NCI-H1436 (cell line): ENCODE measurements at places on chromosomes 16 and 17.

DNA sequence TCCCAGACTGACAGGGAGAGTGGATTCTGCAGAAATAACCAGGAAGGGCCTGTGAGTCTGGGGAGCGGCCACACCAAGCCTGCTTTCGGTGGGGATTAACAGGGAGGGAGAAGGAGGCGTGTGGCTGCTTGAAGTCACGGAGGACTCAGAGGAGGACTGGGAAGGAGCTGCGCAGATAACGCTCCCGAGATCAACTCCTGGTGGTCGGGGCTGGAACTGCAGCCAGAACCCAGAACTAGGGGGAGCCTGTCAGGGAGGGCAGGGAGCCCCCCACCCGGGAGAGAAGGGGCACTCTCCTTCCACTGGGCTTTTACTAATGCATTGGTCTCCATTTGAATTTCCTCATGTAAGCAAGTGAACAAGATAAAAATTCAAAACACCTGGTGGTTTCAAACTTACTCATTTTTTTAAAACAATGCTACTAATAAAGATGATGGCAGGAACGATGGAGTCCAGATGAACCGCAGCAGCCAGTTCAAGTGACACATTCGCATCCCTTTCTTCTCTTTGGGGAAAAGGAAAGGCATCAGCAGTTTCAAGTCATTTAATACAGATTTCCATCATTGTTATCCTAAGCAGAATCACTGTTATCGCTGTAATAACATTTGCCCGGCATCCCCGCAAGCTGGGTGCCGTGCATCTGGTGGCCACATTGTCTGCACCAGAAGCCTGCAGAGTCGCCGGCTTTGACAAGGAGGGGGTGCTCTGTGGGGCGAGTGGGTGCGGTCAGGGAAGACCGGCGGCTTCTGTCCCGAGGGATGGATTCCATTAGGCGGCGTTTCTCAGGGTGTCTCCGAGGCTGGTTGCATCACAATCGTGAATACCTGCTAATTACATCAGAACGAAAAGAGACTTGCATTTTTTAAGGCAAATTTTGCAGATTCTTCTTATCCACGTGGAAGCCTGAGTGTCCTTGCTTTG, 183.0 kb downstream of the FOXL1 start:
- no peak for DNase-seq

- no peak for DNase-seq
Observed at GRCh38 chr16:12162151-12162985, 185.8 kb downstream of the SNX29 start.

GRCh38 chr17:39598630-39599003, 9.1 kb downstream of the NEUROD2 start:
- no peak for DNase-seq

DNA sequence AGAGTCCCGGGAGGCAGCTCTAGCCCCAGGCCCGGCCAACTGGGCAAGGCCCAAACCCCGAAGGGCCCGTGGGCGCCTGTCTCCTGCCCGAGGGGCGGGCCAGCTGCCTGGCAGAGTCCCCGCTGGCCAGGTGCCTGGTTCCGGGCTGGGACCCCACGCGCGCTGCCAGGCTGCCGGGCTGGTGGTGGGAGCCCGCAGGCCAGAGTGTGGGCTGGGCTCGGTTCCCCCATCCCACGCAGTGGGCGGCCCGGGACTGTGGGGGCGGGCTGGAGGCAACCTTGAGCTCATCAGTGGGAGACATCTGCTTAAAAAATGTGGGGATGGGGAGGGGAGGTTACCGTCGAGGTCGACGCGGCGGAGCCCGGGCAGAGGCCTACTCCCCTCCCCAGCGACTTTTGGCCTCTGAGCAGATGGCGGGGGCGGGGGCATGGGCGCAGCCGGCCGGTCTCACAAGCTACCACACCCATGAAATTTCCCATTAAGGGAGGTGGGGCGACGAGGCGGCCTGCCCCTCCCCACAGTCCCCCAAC, 176.4 kb upstream of the GSE1 start:
- DNase-seq = peak; percentile 21

DNA sequence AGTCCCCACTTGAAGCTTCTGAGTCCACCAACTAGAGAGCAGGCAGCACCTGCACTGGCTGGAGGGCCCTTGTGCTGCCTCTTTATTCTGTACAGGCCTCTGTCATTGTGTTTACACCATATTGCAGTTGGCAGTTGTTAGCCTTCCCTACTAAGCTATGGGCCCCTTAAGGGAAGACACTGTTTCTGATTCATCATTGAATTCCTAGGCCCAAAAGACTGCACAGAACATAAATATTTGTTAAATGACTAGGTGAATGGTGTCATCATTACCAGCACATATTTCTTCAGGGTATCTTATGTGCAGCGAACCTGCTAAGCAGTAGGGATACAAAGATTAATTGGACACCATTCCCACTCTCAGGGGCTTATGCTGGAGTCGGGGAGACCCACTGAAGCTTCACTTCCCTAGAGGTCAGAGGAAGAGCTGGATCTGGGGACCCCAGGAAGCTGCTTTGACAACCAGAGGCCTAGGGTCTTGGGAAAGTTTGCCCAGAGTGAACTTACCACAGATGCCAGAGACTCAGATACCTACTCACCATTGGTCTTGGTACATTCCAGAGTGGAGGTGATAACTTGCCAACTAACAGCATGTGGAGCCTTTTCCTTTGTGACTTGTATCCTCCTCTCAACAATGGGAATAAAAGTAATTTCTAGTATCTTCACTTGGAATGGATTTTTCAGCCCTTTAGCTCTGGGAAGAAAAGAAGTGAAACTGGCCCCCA, 28.7 kb upstream of the DDX52 start:
- DNase-seq = no peak

DNA sequence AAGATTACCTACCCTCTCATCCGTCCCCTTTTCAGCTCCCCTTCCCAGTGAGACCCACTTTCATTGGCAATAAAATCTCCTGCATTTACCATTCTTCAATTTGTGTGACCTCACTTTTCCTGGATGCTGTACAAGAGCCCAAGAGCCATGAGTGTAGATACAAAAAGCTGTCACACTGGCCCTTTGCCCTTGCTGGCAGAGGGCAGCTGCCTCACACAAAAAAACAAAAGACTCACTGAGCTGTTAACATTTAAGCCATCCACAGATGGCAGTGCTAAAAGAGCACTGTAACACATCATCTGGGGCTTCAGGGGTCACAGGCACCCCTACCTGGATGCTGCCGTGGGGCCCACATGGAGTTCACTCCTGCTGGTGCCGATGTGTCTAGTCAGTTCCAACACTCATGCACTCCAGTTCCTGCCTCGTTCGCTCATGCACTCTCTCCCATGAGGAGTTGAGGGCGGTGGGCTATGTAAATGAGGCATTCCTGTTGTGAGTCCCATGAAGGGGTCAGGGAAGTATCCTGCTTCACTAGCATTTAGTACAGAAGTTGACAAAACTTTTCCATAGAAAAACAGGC, 123.1 kb downstream of the CA10 start:
- DNase-seq = no peak

DNA sequence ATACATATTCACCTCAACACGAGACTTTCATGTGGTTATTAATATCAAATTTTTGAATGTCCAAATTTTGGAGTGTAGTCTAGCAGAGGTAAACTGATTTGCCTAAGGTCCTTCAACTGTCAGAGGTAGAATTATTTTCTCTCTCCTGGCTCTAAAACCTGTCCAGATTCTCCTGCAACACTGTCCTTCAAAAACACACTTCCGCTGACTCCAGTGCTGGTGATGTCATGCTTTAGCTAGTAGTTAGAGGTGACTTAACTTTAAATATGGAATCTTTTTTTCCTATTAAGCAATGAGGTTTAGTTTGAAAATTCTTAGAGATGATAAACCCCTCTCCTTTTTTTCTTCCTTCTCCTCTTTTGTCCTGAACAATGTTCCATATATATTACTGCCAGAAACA, 10.8 kb upstream of the CBLN1 start:
- DNase-seq = no peak

DNA sequence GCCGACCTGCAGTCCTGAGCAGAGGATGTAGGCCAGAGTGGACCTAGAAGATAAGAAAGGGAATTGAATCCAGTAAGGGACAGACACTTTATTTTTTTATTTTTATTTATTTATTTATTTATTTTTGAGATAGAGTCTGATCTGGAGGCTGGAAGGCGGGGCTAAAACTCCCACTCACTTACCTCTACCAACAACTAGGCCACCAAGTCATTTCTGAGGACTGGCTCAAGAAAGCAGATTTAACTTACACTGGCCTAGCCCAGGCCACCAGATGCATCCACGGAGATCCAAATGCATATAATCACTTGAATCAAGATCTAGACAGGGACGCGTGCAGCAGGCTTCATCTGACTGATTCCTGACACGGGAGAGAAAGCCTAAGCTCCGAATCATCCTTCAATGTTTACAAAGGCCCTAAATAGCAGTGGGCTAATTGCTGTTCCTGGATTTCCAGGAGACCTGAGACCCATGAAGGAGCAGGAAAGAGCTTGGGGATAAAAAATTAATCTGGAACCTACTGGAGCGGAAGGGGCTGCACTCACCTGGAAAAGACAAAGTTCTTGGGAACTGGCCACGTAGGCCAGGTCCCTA, 1.1 kb upstream of the ALOX12 start:
- no peak for DNase-seq

DNA sequence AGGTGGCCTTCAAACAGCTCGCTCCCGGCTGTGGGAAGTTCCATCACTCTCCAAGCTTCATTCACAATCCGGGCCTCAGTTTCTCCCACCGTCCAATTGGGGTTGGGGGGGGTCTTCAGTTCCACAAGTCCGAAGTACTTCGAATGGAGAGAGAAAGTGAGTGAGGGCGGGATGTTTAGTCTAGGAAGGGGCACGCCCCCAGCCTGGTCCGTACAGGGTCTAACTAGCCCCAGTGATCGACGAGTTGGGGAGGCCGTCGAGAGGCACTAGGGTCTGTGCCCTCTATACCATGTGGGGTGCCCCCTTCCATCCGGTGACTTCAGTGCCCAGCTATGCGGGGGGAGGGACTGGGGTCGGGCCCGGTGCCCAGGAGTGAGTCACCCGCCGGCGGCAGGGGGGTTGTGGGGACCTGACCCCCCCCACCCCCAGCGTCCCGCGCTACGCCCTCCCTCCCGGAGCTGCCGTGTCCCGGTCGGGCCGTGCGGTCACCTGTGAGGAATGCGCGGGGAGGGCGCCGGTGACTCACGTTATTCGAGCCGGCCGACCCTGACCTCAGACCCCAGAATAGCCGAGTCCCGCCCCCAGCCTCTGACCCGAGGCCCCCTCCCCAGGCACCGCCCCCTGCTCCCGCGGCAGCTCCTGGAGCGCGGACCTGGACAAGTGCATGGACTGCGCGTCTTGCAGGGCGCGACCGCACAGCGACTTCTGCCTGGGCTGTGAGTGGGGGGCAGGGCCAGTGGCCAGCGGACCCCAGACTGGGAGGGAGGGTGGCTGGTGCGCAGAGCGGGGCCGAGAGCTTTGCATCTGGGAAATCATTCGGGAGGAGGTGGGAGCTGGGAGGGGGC, 658 bp downstream of the TNFRSF12A start:
- DNase-seq = no peak

GRCh38 chr16:81597079-81597658, 152.6 kb downstream of the CMIP start:
- DNase-seq = no peak

DNA sequence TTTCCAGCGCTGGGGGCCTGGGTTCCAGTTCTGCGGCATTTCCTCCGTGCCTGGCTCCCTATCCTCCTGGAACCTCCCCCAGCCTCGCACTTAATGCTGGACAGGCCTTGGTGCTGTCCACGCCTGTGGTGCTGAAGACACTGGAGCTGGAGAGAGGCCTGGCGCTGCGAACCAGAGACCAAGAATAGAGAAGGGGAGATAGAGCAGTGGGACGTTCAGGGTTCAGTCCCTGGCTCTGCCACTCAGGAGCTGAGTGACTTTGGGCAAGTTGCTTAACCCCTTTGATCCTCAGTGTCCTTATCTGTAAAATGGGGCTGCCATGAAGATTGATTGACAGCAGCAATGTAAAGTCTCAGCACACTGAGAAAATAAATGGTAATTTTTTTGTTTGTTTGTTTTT, 11.9 kb downstream of the SBK1 start:
- no peak for DNase-seq

- DNase-seq = no peak
Observed at GRCh38 chr17:27930000-27930399, 36.8 kb upstream of the LYRM9 start.

- no peak for DNase-seq
Observed at GRCh38 chr17:30337393-30337999, 3.6 kb upstream of the TMIGD1 start.

DNA sequence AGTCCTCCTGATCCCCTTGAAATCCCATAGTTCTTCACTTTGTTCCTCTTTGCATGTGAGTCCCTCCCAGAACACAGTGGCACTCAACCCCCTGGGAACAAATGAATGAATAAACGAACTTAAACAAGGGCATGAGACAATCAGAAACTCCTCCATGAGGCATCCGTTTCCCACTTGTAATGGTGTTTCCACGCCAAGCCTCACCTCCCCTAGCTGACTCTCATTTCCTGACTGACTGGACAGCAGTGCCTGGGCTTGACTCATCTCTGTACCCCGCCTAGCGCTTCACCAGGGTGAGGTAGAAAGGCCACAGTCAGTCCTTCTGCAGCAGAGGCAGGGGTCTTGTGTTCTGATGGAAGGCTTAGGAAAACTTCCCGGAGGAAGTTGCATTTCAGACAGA, 14.2 kb downstream of the KIF1C start:
- no peak for DNase-seq

- no peak for DNase-seq
Observed at GRCh38 chr16:47851146-47851545, 304.6 kb downstream of the ABCC12 start.

GRCh38 chr16:61909074-61909473, 127.2 kb downstream of the CDH8 start:
- no peak for DNase-seq

DNA sequence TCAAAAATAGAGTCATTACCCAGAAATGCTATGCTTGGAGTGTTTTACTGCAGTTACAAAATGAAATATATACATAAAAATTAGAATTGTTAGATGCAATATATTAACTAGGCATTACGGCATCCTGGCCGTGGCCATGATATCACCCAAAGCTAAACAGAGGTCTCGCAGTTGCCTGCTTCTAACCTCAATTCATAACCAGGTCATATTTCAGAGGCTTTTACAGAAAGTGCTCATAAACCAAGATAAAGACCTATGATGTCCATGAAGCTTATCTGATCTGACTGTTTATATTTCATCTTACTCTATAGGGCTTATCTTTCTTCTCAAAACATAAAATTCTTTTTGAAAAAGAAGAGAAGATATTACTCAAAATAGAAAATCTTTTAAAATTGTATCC, 664.5 kb upstream of the SALL1 start:
- no peak for DNase-seq

DNA sequence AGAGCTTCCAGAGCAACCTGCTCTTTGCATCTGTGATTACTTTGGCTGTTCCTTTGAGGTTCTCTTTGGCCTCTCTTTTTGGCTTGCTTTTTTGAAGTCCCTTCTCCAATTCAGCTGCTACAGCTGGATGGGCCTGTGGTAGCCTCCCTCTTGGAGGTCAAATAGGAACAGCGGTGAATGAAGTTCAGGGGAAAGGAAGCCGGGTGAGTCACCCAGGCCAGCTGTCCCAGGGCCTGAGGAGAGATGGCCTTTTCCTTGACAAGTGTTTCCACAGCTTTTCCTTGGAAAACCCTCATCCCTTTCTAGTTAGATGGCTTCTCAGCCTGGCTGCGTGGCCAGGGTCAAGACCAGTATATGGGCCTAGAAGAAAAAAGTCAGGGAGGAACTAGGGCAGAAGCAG, 103.1 kb downstream of the STX8 start:
- DNase-seq = no peak

- DNase-seq = no peak
Observed at GRCh38 chr17:28550858-28551257, 1.6 kb downstream of the UNC119 start.
